ENCODE measurements at places on chromosomes 3 and 15.

- no peak for DNase-seq
Observed at GRCh38 chr3:192216067-192216466, 511.3 kb downstream of the FGF12 start.

GRCh38 chr15:100930306-100930848, 11.2 kb downstream of the LRRK1 start:
- no peak for DNase-seq

DNA sequence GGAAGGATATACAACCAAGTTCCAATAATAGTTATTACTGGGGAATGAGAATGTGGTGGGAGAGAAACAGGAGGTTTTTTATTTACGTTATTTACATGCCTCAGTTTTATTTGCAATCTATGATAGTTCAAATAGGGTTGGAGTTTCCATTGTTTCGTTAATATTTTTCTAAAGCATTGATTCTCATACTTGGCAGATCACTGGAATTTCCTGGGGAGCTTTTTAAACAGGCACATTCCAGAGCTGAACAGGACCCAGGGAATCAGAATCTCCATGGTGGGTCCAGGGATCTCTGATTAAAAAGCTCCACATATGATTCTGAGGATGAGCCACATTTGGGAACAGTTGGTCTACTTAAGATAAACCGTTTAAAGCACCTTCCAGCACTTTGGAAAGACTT, 123.9 kb downstream of the IL20RB start:
- no peak for DNase-seq

DNA sequence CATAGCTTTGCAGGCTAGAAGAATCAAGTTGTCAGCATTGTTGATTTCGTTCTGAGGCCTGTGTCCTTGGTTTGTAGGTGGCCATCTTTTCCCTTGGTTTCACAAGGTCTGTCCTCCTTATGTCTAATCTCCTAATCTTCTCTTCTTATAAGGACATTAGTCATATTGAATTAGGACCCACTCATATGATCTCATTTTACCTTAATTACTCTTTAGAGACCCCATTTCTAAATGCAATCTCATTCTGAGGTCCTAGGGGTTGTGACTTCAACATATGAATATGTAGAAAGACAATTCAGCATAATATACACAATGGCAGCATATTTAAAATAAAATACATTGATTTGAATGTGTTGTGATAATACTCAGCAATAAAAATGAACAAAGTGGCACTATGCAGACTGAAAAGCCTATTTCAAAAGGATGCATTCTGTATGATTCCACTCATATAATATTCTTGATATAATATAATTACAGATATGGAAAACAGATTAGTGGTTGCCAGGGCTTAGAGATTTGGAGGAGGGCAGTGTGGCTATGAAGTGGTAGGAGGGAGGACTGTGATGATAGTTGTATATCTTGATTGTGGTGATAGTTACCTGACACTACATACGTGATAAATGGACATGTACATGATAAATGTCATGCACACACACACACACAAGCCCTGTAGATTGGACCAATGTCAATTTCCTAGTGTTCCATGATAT, 431.0 kb downstream of the EPHA6 start:
- DNase-seq = no peak

GRCh38 chr3:16426029-16426400, 87.5 kb downstream of the RFTN1 start:
- no peak for DNase-seq

GRCh38 chr15:92693691-92694331, 38.2 kb upstream of the FAM174B start:
- peak; percentile 17 for DNase-seq

GRCh38 chr3:108100906-108101660, 10.3 kb upstream of the CD47 start:
- no peak for DNase-seq

- DNase-seq = peak; percentile 34
Observed at GRCh38 chr3:54223063-54223462, 100.7 kb downstream of the CACNA2D3 start.

DNA sequence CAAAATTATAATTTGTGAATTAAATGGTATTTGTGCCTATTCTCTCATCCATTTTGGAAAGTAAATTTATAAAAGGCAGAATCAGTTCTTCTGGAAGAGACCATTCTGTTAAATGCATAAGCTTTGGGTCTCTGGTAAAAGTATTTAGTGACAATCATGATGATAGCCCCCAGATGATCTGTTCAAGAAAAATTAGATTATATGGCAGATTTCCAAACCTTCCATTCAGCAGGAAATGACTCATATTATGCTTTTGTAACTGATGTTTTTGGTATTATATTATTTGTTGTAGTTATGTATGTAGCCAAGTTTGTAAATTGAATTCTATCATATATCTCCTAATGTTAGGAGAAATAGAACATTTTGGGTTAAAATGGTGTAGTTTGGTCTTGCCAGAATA, 340.8 kb upstream of the DPH6 start:
- no peak for DNase-seq

- DNase-seq = no peak
Observed at GRCh38 chr15:36422631-36423030, 156.8 kb upstream of the CDIN1 start.

GRCh38 chr3:11601446-11602238, 42.1 kb downstream of the VGLL4 start:
- no peak for DNase-seq

DNA sequence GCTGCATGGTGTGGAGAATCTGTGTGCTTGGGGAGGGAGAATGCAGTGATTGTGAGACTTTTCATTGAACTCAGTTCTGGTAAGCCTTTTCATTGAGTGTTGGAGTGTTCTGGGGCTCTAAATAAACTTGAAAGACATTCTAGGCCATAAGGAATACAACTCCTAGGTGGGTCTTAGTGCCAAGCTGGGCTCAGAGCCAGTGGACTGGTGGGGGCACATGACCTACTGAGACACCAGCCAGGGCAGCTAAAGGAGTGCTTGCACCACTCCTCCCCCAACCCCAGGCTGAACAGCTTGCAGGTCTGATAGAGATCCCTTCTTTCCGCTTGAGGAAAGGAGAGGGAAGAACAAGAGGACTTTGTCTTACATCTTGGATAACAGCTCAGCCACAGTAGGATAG, 21.7 kb upstream of the KPNA4 start:
- no peak for DNase-seq

- no peak for DNase-seq
Observed at GRCh38 chr3:75220932-75221331, 443.2 kb upstream of the FRG2C start.

GRCh38 chr3:89059211-89059925, 48.1 kb upstream of the EPHA3 start:
- DNase-seq = no peak

DNA sequence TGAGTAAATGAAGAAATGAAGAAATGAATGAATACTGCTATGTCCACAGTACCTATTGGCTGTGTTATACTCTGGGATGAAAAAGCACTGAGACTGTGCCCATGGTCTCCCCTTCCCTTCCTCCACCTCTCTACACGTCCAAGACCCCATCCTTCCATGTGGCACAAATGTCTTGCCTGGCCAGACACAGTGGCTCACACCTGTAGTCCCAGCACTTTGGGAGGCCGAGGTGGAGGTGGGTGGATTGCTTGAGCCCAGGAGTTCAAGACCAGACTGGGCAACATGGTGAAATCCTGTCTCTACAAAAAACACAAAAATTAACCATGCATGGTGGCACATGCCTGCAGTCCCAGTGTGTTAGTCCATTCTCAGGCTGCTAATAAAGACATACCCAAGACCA, 200.1 kb downstream of the FAM43A start:
- no peak for DNase-seq

GRCh38 chr3:57110214-57110613, 49.8 kb downstream of the SPATA12 start:
- no peak for DNase-seq

DNA sequence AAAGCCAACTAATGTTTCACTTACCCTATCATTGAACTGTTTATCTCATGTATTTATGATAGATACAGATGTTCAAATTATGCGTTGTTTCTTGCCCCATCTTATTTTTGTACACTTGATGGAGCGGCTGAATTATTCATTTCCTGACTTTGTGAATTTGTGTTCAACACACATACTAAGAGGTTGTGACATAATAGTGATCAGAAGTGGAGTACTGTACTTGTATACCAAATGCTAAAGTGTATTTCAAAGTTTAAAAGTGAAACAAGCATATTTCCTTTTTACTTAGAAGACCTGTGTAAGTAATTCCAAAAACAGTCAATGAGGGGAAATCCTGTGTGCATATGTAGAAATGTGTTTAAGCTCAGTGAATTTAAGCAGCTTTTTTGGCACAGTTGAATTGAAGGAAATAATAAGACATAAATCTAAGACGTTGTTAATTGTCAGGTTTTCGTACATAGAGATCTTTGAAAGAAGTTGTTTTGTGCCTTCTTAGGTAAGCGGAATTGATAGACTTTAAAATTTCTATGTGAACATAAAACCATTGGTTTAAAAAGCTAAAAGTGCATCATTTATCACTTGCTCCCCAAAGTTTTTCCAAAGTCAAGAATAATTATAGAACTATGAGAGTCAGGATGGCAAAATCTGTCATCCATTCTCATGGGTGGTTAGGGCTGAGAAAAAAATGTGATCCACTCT, 1.9 kb downstream of the NFKBIZ start:
- DNase-seq = no peak

- DNase-seq = no peak
Observed at GRCh38 chr3:187013159-187013716, 82.9 kb downstream of the ST6GAL1 start.
